ENCODE measurements at places on chromosomes 5 and 9.

- no peak for ATAC-seq
Measured at GRCh38 chr5:4700069-4700468, 440.1 kb upstream of the ADAMTS16 start.

DNA sequence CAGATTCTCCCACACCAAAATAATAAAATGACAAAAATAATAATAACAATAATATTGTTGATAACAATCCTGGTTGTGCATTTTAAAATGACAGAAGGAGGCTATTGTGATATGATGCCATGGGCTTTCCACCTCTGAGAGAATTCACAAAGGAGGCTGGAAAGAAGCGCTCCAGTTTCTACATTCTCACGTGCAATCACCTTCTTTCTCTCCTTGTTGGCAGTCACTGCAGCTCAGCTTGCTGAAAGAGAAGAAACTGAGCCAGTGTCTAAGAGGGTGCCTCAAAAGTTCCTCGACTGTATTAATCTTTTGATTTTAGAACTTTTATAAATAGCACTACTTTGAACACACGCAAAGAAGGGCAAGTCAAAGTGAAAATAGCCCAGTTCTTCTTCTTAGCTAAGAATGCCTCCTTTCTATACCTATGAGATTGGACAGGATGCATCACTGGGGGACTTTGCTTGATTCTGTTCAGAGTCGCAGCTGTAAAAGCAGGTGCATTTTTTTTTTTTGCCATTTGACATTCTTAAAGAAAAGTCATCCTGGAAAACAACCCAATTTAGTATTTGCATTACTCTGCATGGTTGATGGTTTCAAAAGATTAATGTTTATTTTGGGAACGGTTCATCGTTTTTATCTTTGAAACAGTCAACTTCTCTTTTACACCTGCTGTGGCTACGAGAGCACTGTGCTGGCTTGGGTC lies 12.4 kb upstream of the SUB1 start:
- no peak for ATAC-seq

DNA sequence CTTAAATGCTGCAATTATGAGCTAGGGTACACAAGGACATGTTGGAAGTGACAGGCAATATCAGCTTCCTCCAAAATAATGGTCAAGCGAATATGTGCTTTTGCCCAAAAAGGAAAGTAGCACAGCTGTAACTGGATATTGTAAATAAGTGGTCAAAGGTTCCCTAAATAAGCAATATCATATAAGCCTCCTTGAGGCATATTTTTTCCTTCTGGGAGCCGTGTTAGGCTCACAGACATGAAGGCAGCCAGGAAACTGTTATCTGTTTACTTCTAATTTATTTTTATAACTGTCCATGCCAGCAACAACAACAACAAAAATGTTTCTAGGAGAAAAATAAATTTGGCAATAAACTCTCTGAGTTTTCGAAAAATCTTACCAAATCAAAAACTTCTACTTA lies 648.3 kb downstream of the PDE4D start:
- no peak for ATAC-seq

DNA sequence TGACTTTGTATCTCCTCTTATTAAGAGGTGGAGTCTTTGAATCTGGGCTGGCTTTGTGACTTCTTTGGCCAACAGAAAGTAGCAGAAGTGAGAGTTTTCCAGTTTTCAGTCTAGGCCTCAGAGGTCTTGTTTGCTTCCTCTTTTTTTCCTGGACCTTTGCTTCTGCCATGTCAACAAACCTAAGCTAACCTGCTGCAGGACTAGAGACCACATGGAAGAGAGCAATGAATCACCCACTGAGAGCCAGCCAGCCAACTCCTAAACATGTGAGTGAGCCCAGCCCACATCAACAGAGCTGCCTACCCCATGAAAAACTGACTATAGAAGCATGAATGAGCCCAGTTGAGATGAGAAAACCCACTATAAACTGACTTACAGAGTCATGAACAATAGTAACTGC lies 29.9 kb downstream of the MRPL22 start:
- no peak for ATAC-seq

- no peak for ATAC-seq
Measured at GRCh38 chr9:69867081-69867814, 46.6 kb downstream of the CFAP95 start.

DNA sequence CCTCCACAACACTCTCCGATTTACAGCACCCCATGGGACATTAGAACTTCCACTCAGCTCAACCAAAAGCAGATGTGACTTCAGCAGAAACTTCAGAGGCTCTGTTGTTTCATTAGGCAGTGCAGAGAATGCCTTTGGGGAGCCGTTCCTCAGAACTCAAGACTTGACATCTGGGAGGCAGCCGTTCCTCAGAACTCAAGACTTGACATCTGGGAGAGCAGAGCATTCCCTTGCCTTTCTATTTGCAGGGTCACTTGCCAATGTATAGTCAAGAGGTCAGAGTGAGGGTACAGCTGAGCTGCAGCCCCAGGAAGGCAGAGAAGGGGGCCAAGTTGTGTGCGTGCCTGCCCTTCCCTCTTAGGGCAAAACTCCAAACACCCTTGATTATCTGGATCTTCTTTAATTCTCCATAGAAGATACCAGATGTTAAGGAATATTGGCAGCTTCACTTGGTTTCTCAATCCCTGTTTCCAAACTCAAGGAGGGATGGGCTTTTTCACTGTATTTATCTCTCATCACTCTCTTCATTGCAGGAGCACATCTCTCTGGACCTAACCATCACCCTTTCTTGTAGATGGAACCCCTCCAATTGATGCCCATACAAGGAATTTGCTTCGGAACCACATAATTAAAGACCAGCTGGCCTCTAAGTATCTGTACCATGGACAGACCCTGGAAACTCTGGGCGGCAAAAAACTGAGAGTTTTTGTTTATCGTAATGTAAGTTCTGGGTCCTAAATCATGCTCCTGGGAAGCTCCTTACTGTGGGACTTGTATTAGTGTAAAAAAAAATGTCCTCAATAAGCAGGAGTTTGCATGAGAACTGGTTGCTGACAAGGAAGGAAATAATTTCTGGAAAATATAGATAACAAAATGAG lies 25.6 kb downstream of the TGFBI start:
- no peak for ATAC-seq

DNA sequence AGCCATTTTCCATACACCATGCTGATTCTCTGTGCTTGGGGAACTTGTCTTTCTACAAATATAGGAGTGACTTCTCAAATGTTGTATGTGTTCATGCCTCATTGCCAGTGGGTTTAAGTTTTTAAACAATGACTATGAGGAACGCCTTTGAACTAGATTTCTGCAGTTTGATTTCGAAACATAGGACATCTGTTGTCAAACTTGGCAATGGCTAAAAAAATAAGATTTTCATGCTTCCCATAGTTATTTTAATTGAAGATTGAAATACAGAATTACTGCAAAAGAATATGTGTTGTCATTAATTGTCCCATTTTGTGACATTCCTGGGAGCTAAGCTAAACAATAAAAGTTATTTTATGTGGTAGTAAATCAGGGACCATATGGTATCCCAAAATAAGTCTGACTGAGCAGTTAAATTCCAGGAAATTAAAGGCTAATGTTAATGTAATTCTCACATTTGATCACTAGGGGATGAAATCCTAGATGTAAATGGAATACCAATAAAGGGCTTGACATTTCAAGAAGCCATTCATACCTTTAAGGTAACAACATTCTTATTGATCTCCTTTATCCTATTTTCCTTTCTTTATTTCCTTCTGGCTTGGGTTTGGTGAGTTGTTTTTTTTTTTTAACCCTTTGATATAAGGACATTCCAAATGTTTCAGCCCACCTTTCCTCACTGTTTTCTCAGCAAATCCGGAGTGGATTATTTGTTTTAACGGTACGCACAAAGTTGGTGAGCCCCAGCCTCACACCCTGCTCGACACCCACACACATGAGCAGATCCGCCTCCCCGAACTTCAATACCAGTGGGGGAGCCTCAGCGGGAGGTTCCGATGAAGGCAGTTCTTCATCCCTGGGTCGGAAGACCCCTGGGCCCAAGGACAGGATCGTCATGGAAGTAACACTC lies 116.7 kb downstream of the GOLPH3 start:
- ATAC-seq: no peak

- ATAC-seq: no peak
Measured at GRCh38 chr9:89756891-89757537, 152.2 kb downstream of the GADD45G start.

- no peak for ATAC-seq
Measured at GRCh38 chr5:148540647-148541046, 113.7 kb downstream of the HTR4 start.

DNA sequence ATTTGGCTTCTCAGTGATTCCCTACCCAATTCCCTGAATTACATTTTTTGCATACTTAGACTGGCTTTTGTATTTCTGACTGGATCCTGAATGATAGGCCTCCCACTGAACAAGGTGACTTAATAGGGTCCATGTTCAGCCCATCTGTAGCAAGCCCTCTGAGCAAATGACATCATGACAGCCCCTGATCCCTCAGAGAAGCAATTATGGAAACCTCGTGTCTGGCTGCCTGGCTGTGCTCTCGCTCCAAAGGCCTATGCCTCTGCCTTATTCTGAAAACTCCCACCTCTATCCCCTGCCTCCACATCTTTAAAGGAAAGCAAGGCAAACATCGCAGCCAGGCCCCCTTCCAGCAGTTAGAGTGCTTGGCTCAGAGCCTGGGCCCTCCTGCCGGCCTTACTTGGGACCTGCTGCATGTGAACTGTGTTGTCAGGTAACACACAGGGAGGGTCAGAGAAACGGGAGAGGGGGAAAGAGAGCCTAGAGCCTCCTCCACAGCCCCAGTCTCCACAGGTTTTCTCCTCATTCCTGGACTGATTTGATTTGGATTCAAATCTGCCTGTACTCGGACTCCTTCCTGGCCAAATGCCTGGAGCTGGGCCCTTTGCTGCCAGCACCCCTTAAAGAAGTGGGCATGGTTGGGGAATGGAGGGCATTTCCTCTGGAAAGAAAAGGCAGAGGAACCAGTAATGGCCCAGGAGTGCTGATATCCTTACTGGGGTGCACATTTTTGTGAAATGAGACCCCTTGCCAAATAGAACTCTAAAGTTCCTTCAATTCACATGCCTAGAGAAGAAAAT lies 3.8 kb downstream of the DCANP1 start:
- no peak for ATAC-seq

DNA sequence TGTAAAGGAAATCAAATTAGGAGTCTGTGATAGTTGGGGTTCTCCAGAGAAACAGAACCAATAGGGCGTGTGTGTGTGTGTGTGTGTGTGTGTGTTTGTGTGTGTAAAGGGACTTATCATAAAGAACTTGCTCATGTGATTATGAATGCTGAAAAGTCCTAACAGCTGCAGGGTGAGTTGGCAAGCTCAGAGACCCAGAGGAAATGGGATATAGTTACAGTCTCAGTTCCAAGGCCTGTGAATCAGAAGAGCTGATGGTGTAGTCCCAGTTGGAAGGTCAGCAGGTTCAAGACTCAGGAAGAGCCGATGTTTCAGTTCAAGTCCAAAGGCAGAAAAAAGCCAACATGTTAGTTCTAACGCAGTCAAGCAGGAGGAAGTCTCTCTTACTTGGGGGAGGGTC lies 214.2 kb downstream of the ELAVL2 start:
- ATAC-seq: no peak

DNA sequence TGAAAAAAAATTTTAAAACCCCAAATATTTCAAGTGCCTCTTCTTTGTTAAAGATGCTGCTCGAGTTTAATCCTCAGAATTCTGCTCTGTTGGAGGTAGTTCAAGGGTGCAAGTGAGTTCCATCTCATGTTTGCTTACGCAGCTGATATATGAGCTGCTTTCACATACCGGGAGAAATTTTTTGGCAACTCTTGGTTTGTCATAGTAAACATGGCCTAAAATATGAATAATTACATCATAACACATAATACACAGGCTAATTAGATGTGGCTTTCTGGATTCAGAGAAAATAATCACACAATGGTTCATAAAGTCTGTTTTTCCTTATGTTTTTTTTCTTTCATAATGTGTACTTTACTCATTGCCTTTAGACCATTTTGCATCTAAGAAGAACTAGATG lies 1134.1 kb downstream of the PTPRD start:
- ATAC-seq: no peak

DNA sequence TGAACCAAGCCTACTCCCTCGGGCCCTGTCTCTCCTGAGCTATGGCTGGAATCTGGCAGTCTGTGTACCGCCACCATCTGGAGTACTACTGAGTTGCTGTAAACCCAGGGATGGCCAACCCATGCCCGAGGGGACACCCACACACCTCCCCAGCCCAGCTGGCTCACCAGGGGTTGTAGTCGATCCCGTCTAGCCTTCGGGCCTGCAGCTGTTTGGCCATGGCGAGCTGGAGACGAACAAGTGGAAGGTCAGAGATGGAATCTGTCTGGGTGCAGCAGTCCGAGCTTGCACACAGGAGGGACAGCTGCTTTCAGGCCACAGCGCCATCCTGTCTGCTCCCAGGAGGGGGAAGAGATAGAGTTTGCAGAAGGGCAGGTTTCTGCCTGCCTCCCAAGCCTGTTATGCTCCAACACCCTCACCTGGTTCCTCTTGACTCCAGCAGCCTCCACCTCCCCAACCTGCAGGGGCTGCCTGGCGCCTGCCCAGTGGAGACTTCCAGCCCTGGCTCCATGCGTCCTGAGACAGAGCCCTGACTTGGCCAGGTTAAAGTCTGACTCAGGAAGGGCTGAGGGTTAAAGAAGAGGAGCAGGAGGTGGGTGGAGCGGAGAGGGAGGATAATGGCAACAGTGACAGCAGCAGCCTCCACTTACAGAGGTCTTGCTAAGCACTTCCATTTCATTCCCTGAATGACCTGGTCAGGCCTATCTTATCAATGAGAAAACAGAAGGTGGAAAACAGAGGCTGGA lies 15.8 kb upstream of the SPOUT1 start:
- no peak for ATAC-seq

DNA sequence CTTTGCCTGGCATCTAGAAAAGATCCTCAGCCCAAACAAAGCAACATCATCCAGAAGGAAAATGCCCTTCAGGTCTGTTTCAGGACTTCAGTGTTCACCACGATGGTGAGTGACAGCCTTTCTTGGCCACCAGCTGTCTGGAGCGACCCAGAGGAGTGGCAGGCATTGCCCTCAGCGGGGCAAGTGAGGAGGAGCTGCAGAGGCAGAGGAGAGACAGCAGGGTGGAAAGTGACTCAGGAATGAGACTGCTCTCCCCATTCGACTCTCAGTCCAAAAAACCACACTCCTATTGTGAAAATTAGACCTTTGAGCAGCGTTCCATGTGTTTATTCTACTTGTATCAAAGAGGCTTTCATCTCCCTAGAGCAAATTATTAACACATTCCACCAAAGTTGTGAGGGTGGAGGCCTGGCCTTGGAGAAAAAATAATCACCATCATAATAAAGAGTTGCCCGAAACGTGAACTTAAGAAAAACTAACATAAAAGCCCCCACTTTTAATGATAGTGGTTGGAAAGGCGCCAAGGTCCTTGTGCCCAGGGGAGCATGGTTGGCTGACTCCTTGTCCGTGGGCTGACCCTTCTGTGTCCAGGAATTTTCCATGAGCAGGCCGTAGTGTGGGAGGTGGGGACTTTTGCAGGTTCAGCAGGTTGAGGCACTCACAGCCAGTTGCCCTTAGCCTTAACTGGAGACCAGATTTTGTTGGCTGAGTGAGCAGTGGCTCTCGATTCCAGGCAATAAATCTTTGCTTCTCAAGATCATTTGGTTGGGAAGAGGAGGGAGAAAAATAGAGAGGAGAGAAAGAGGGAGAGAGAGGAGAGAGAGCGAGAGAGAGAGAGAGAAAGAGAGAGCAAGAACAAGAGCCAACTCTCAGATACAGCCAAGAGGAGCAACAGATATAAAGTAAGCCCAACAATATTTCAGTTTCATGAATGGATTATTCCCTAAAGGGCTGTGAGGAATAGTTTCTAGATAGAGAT lies 125.9 kb upstream of the ANKRD55 start:
- ATAC-seq: peak; percentile 71

Data from gastroesophageal sphincter (tissue), 4 donors.